ENCODE measurements at places on chromosomes 4 and X. TPM values are rescaled to one million over a fixed set of nuclear protein-coding genes. Genes with fewer than 3 reads are reported as not detected.

The IL2 gene
- not detected for total RNA-seq

The TMSB15B gene
- 1.2 TPM for total RNA-seq

The NWD2 gene
- total RNA-seq = not detected

The GAGE1 gene
- not detected for total RNA-seq

The SEPTIN6 gene
- total RNA-seq = 9.5 TPM

The SERTM2 gene
- total RNA-seq = not detected

The SULT1E1 gene
- 0.44 TPM for total RNA-seq

The RAB40A gene
- total RNA-seq = 0.64 TPM

The APLN gene
- 35.0 TPM for total RNA-seq

The BEND2 gene
- not detected for total RNA-seq

The LPAR4 gene
- not detected for total RNA-seq

The ODAM gene
- not detected for total RNA-seq

The NSDHL gene
- total RNA-seq = 18.3 TPM

The PSAPL1 gene
- total RNA-seq = under 0.01 TPM

The DOK7 gene
- not detected for total RNA-seq

The SLC10A7 gene
- 10.7 TPM for total RNA-seq

The SLITRK4 gene
- total RNA-seq = 2.2 TPM

The USP51 gene
- 1.9 TPM for total RNA-seq

The ERVMER34-1 gene
- total RNA-seq = not detected

The FGFBP1 gene
- total RNA-seq = not detected

The IL1RAPL1 gene
- 0.06 TPM for total RNA-seq

The ZNF275 gene
- 10.2 TPM for total RNA-seq

The NOX1 gene
- total RNA-seq = not detected

The ANK2 gene
- total RNA-seq = 100 TPM
